HTR-8/SVneo (cell line): ENCODE measurements at places on chromosomes 2 and 18.

DNA sequence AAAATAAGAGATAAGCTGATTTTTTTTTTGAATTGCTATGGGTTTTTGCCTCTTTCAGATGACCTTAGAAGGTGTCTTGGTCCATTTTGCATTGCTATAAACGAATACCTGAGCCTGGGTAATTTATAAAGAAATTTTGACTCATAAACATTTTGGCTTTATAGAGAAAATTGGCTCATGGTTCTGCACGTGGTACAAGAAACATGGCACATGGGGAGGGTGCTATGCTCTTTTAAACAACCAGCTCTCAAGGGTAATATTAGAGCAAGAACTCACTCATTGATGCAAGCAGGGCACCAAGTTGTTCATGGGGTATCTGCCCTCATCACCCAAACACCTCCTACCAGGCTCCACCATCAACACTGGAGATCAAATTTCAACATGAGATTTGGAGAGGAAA is 408.8 kb downstream of the NUP35 start:
- DNase-seq = no peak

DNA sequence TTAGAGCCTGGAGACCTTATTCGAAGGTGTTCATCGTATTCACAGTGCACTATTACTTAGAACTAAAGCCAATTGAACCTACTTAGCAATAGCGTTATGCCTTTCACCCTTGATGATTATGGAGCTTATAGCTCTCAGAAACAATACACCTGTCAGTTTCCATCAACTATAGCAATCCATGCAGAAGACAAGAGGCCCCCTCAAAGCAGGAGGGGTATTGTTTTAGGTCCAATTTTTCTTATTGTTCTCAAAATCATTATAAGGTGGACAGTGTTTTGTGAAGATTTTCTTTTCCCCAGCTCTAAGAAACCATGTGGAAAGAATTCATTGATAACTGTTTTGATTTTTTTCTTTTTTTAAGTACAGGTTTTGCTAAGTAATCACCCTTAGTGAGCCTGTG is 135.5 kb downstream of the MEIS1 start:
- DNase-seq = no peak

DNA sequence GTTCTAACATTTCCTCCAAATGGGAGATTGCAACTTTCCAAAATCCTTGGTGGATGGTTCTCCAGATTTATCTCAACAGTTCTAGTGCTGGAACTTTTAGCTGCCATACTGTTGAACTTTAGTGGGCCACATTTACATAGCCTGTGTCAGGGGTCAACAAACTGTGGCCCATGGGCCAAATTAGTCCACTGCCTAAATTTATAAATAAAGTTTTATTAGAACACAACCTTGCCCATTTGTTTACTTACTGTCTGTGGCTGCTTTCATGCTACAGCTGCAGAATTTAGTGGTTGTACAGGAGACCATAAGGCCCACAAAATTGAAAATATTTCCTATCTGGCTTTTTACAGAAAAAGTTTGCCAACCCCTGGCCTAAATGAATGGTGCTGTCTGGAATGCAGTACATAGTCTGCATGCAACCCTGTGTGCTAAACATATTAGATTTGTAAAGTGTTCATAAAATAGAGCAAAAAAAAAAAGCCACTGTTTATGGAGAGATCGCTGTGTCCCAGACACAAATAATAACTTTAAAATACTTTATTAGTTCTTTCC is 30.3 kb downstream of the MGAT5 start:
- no peak for DNase-seq

DNA sequence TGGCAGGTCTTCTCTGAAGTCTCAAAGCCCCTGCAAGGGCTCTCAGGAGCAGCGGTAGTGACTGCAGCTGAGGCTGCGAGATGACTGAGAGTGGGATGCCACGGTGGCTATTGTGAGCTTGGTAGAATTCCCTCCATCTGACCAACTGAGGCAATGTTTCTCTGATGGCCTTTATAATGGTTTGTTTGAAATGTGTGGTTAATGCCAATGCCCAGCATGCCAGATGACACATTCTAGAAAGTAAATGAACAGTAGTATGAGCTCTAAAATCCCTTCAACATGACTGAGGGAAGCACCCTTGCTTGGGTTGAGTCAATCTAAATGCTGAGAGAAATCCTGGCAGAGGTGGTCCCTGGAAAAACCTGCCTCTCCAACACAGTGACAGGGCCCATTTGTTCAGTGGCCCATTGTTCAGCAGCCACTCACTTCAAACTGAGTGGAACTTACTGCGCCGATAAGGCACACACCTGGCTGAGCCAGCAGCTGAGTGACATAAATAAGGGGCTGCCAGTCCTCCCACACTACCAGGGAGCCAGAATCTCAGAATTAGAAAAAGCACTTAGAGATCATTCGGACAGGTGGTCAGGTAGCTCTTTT is 31.7 kb downstream of the SULT1C2 start:
- DNase-seq = no peak

- DNase-seq = no peak
Observed at GRCh38 chr2:152186262-152186661, 10.7 kb upstream of the STAM2 start.

- DNase-seq = no peak
Observed at GRCh38 chr2:48306409-48307284, 223.3 kb upstream of the STON1 start.

DNA sequence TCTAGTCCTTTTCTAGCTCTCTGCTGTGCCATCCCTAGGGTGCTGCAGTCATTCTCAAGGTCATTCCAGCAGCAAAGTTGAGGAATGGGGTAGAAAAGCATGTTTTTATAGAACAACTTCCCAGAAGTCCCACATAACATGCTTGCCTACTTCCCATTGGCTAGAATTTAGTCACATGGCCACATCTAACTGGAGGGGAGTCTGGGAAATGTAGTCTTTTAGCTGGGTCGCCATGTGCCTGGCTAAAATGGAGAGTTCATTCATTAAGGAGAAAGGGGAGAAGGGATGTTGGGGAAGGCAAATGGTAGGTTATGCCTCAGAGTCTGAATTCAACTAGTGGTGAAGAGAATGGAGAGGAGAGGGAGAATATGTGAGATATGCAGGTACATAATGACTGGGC is 85.7 kb downstream of the SLC4A3 start:
- no peak for DNase-seq

GRCh38 chr2:204900910-204901309 is 355.6 kb downstream of the PARD3B start:
- DNase-seq = no peak

GRCh38 chr2:190477661-190478454 is 56.7 kb downstream of the NEMP2 start:
- no peak for DNase-seq

DNA sequence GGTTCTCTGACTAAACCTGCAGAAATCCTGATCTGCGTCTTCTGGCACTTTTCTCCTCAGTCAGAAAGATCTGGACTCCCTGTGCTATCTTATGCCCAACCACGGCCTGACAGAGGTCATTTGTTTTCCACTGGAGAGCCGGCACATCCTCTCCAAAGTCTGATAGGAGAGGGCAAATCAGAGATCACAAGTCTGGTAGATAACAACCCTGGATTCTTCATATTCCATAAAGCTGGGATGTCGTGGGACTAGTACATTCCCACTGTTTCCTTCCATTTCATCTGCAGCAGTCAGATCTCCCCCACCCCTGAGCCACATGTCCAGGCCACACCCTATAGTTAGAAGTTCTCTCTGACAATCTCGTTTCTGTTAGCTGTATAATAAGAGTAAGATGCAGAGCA is 157.0 kb downstream of the MGAT5 start:
- DNase-seq = no peak

DNA sequence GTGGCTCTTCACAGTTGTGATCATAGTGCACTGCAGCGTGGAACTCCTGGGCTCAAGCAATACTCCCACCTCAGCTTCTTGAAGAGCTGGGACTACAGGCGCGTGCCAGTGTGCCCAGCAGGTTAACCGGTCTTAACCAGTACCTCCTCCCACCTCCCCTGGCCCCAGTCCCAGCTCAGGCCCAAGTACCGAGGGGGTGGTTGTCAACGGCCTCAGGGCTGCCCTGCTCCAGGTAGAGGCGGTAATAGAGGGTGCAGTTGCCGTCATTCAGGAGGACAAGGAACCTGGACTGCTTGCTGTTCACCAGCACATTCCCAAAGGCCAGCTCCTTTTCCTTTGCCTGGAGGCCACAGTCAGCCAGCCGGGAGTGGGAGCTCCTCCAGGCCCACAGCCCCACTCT is 19.7 kb downstream of the CFAP65 start:
- DNase-seq = no peak

DNA sequence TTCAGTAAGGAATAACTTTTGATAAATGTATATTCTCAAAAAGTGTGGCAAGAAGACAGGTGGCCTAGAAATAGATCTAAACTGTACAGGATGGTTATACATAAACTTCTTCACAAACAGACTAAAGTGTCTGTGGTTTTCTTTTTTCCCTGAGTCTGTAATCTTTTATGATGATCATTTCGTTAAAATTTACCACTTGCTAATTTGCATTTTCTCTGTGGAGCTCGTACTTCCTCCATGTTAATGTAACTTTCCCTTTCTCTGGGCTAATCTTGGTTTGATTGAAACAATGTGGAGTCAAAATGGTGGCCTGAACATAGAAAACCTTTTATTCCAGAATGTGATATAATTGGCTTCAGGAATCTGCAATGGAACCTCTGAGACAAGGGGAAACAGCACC is 166.2 kb downstream of the FTCDNL1 start:
- DNase-seq = no peak

DNA sequence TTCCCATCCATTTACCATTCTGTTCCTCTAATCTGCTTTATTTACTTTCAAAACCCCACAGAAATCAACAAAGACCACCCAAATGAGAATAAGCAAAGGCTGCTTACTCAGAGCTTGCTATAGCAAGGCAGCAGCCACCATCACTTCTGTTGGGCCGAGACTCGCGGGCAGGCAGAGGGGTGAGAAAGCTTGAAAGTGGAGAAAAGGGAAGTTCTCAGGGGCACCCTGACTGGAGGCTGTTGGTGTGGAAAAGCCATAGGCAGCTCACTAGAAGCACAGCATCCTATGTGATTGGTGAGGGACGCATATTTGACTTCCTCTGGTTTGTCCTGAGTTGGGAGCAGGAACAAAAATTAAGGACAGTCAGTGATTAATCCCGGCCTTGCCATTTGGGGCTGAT is 269.7 kb upstream of the THSD7B start:
- DNase-seq = no peak

DNA sequence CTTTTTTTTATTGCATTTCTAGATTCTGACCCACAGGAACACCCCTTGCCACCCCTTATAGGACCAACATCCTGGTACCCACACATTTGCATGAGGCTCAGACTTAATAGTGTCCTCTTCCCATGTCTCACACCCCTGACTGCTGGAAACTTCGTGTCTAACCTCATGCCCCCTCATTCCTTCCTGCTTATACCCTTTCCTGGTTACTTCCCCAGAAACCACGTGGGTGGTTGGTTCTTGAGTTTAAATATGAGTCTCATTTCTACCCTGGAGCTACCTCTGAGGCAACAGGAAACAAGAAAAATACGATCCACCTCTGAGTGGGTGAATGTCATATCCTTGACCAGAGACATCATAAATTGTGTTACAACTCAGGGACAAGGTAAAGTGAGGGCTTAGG is 1.6 kb downstream of the TNP1 start:
- DNase-seq = no peak

GRCh38 chr18:58723810-58724602 is 52.7 kb downstream of the MALT1 start:
- no peak for DNase-seq

DNA sequence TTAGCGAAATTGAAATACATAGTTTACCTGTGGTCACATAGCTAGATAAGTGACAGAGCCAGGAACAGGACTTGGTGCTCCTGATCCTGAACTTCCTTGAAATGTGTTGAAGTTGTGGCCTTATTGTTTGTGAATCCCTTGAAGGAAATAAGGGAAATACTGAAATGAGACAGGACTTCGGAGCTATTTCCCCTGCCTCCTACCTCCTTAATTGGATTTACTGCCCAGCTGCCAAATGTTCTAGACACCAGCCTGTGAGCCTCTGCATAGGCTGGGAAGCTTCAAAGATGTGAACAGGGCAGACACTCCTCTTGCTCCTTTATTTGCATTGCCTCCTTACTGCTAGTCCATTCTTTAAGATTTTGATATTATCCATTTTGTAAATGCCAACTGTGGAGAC is 135.2 kb downstream of the PRPF40A start:
- DNase-seq = no peak

GRCh38 chr2:37350034-37350433 is 5.6 kb downstream of the QPCT start:
- no peak for DNase-seq

GRCh38 chr2:16615687-16616615 is 49.7 kb downstream of the CYRIA start:
- DNase-seq = no peak

- DNase-seq = no peak
Observed at GRCh38 chr2:181320638-181321037, 136.5 kb upstream of the ITGA4 start.

GRCh38 chr2:231000211-231000904 is 4.4 kb downstream of the SPATA3 start:
- DNase-seq = no peak

- peak; percentile 41 for DNase-seq
Observed at GRCh38 chr18:35355140-35355618, 11.0 kb upstream of the ZNF24 start.

DNA sequence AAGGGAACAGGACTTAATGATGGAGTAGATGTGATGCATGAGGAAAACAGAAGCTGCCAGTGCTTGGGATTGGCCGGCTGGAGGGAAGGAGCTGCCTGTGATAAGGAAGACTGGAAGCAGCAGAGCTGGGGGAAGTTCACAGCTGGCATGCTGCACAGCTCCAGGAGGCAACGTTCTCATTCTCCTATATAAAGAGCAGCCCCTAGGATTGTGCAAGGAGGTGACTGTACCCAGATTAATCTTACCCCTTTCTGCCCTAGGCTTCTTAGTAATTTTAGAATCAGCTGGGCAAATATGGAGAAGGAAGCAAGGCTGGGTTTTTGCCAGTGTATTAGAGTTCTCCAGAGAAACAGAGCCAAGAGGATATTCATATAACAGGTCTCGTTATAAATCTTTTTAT is 155.8 kb downstream of the ALPK2 start:
- DNase-seq = no peak

DNA sequence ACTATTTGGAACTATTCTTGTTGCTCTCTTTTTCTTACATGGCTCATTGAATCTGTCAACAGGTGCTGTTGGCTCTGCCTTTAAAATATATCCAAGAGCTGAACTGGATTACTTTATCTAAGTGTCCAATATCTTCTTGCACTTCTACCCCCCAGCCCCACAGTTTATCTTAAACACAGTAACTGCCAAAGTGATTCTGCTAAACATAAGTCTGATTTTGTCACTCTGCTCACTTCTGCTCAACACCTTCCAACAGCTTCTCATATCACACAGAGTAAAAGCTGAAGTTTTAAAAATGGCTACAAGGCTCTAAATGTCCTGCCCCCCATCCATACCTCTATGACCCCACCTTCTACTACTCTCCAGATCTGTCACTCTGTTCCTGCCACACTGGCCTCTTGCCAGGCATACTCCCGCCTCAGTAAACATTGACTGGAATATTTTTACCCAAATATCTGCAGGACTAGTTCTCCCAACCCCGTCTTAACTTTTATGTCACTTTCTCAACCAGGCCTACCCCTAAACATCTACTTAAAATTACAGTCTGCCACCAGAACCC is 130.7 kb downstream of the CCDC148 start:
- no peak for DNase-seq
